Sciatic nerve (tissue), 2 donors: ENCODE measurements at places on chromosomes 13 and 19. TPM values are rescaled to one million over a fixed set of nuclear protein-coding genes. Genes with fewer than 3 reads are reported as not detected.

GRCh38 chr19:10070730-10071446 lies 15.2 kb upstream of the SHFL start:
- no peak for DNase-seq

The CLDN10 gene
- total RNA-seq = not detected

DNA sequence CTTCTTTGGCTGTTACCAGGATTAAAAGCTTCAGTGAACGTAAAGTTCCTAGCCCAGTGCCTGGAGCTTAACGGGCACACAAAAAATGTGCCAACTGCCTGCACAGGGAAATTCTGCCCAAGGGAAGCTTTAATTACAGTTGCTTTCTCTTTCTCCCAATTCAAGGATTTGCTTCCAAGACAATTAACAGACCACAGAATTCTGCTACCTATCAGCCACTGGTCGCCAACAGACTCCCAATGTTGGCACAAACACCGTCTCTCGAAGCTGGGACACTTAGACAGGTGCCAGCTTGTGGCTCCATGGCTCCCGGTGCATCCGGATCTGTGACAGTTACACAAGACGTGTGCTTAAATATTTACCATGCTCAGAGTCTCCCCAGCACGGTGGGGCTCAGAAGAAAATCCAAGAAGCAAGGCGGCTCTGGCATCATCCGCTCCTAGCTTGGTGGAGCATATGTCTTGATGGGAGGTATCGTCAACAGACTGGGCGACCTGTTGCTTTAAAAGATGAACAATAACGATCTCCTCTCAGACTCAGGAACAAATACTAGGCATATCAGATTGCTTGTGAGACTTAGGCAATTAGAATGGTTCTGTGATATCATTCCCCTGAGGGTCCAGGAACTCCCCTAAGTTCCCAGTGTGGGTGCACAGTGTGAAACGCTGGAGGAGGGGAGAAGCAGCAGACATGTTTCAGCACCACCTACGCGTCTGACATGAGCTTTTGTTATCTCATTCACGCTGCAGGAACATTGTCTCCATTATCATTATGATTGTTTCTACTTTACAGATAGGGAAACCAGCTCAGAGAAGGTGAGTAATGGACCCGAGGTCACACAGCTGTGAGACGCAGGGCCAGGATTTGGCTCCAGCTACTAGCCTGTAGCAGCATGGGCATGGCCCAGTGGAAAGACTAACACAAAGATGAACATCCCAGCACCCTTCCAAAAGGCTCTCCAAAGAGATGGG lies 61.6 kb downstream of the ALOX5AP start:
- DNase-seq = no peak

The CYP4F22 gene
- total RNA-seq = not detected

DNA sequence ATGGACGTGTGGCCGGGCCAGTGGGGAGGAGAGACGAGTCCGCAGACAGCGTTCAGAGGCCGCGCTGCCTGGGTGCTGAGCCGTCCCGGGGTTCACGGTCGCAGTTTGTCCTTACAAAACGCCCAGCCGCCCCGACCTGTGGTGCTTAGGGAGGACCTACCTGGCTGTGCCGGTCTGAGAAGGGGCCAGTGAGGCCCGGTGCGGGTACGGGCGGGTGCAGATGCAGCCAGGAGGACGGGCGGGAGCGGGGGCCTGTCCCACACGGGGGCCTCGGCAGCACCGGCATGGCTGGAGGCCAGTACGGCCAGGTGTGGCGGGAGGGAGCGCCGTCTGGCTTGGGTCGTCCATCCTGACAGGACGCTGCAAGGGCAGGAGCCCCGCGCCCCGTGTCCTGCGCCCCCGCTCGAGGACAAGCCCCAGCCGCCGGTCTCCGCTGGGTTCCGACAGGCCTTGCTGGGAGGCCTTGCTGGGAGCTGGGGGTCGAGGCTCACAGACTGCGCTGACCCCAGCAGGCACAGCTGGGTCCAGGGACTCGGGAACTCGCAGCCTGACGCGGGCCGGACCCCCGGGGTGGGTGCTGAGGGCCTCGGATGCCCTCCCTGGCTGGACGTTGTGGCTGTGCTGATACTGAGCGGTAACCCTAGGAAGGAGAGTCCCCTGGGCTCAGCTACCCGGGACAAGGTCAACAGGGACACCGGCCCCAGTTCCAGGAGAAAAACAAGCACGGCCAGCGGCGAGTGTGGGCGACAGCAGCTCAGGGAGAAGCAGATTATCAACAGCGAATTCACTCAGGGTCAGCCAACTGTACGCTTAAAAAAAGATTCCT lies 5.3 kb upstream of the PROZ start:
- peak; percentile 78 for DNase-seq

The AMER2 gene
- total RNA-seq = 0.04 TPM

GRCh38 chr13:29909975-29910674 lies 59.7 kb upstream of the UBL3 start:
- no peak for DNase-seq

The CDC42EP5 gene
- total RNA-seq = 52.8 TPM

The LHB gene
- total RNA-seq = not detected

The C19orf38 gene
- total RNA-seq = 2.7 TPM

DNA sequence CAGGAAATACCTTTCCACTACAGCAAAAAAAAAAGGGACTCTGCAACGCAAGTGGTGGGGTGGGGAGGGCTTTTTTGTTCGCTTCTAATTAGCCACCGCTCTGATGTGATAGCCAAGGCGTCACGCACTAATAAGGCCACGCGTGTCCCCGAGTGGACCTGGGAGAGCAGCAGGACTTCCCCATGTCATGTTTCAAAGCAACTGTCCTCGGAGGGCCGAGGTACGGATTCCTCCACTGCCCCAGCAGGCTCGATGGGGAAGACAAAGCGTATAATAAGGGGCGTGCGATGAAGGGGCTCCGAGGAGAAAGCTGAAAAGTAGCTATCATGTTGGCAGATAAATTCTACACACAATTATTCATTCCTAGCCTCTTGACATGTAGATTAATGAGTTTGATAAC lies 179.7 kb upstream of the ZNF507 start:
- DNase-seq = no peak

DNA sequence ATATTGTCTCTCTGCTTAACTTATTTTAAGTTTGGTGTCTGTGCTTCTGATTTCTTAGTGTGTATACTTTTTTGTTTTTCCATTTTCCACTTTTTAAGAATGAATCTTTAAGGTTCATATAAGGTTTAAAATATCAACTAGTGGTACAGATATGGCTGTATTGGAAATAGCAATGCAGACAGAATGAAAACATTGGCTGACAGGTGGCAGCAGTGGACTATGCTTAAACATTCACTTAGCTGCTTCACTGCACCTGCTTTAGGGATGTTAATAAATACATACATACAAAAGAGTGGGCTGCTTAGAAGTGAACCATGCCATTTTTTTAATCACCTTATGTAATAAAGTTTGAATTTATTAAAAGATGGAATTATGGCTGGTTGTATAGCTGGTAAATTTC lies 27.3 kb downstream of the TM9SF2 start:
- DNase-seq = no peak

The CEBPG gene
- 21.2 TPM for total RNA-seq

The DMKN gene
- total RNA-seq = 26.5 TPM

GRCh38 chr13:50386541-50387050 lies 371.4 kb downstream of the KCNRG start:
- DNase-seq = no peak

- no peak for DNase-seq
Observed at GRCh38 chr13:96772426-96772825, 221.8 kb downstream of the OXGR1 start.

DNA sequence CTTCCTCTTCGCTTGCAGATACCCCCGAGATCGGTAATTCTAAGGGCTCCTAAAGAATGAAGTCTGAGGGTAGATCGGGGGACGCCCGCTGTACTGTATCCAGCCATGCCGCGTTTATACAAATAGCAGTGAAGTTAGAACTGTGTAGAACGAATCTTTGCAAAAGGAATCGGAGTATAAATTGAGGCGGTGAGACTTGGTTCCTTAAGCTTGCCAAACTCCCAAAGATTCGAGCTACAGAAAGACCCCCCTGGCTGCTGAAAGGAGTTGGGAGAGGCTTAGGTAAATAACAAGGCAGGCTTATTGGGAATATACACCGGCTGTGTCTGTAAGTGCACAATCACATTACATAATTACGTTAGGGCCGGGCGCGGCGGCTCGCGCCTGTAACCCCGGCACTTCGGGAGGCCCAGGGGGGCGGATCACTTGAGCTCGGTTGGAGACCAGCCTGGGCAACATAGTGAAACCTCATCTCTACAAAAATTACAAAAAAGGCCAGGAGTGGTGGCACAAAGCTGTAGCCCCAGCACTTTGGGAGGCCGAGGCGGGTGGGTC lies 12.2 kb downstream of the TMEM160 start:
- no peak for DNase-seq

The RBM42 gene
- total RNA-seq = 56.7 TPM

The ZNF813 gene
- total RNA-seq = 3.3 TPM

DNA sequence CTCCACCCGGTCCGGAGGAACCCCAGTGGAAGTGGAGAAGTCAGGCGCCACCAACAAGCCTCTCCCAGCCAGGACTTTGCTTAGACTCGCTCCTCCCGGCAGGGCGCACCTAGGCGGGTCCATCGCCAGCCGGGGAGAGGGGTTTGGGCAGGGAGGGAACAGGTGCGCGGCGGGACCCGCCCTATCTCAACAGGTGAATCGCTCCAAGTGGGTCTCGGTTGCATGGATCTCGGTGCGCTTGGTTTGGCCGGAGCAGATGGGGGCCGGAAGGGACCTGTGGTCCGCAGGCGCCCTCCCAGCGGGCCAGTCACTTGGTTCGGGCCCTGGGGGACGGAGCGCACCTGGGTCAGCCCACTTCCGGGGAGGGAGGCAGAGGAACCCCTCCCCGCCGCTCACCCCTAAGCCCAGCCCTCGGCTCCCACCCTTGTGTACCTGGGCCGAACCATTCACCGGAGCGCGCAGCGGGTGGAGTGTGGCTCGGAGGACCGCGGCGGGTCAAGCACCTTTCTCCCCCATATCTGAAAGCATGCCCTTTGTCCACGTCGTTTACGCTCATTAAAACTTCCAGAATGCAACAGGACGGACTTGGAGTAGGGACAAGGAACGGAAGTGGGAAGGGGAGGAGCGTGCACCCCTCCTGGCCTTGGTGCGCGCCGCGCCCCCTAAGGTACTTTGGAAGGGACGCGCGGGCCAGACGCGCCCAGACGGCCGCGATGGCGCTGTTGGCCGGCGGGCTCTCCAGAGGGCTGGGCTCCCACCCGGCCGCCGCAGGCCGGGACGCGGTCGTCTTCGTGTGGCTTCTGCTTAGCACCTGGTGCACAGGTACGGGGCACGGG lies at the start of gene LSR:
LSR (plus strand) TSS at position 693 of the 836 bp plus-strand sequence; CDS start at position 714, 21 bp downstream.
- no peak for DNase-seq
